ENCODE measurements at places on chromosomes 6 and 20.

GRCh38 chr6:24004659-24005058 is 121.4 kb upstream of the NRSN1 start:
- no peak for DNase-seq

GRCh38 chr6:119449331-119450156 is 100.0 kb upstream of the MAN1A1 start:
- DNase-seq: no peak

- DNase-seq: no peak
Measured at GRCh38 chr6:43703512-43704429, 16.2 kb upstream of the MRPS18A start.

DNA sequence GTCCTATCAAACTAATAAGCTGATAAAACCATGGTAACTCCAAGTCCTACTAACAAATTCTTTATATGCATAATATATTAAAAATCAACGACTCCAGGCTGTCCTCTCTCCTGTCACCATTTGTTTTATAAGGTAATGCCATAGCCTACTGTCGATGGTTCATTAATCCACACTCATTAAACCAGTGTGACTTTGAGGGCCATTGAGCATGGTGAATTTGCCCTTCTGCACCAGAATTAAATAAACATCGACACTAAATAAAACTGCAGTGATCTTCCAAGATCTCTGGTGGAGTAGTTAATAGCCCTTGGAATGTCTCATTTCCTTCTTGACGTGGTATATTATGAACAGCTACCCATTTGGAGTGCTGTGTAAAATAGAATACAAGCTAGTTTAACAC is 358.5 kb downstream of the CBLN4 start:
- no peak for DNase-seq
